ENCODE measurements at places on chromosomes 11 and 22.

DNA sequence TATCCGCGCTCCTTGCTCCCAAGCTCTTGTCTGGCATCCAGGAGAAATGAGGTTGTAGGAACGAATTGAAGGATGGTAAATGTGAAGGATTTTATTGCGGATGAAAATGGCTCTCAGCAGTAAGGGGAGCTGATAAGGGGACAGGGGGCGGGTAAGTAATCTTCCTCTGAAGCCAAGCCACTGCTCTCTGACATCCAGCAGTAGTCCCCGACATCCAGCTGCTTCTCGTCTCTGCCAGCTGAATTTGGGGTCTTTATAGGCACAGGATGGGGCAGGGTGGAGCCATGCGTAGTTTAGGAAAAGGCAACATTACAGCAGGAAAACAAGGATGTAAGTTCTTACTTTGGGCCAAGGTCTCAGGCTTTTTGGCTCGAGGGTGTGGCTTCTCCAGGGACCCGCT is 1370.1 kb upstream of the RAG2 start:
- DNase-seq = no peak

- DNase-seq = no peak
These were observed 25.8 kb downstream of the VSIG10L2 start for GRCh38 chr11:125971618-125972017.

- no peak for DNase-seq
These were observed 31.0 kb downstream of the FSHB start for GRCh38 chr11:30261821-30262220.

- no peak for DNase-seq
These were observed 8.9 kb upstream of the APOA5 start for GRCh38 chr11:116800610-116801009.

DNA sequence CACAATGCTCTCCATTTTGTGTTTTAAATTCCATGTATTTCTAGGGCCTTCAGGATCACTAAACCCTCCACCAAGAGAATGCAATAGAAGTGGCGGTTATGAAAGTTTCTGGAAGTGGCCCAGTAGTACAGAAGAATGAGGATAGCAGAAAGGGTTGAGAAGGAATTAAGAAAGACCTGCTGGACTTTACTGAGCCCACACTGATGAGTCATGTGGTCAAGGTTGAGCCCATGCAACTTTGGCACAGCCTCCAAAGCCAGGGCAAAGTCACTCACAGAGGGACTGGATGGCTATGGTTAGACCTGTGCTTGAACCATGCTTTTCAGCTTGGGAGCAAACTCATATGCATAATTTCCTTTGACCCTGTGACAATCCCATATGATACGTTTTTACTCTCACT is 102.9 kb upstream of the PLET1 start:
- DNase-seq = no peak

- DNase-seq = no peak
These were observed 103.8 kb downstream of the KCNQ1 start for GRCh38 chr11:2548596-2548995.

DNA sequence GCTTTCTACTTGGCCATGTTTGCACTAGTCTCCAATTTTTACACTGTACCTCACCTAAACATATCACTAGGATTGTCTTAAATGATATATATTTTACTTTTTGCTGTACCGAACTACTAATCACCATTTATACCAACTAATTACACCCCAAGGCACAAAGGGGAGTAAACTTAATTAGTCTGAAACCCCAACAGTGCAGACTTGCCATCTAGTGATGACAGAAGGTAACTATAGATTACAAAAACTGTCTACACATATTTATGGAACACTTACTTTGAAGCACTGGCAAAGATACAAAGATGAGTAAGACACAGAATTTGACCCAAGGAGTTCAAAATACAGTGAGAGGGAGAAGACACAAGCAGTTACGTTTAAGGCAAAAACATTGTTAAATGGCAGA is 139.7 kb downstream of the CNTN5 start:
- DNase-seq = no peak

GRCh38 chr11:65920372-65920802 is 1.2 kb downstream of the DRAP1 start:
- no peak for DNase-seq

GRCh38 chr11:114282488-114282887 is 13.7 kb upstream of the NNMT start:
- no peak for DNase-seq

DNA sequence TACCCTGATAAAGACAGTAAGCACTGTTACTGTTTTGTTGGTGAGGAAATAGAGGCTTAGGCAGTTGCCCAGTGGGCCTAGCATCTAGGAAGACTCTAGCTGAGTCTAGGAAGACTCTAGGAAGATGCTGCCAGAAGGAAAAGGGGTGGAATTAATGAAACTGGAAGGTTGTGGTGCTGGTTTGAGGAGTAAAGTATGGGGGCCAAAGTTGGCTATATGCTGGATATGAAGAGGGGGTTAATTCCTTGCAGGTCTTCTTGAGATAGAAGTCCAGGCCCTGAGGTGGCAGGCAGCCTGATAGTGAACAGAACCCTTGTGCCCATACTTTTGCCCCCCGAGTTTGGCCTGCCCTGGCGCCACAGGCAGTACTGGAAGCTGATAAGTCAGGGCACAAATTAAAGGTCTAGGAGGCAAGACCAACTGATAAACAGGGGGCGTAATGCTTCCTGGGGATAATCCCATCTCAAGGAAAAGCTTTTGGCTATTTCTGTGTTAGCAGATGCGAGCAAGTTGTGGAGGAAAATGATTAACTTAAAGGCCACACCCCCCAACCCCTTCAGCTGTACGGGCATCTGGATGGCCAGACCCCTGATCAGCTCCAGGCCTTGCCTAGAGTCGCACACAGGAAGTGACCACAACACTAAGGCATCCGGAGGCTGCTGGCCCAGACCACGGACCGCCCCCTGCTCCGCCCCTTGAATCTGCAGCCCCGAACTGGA is 3.1 kb downstream of the ILK start:
- peak; percentile 73 for DNase-seq

Data from right kidney (tissue), 9 donors.